ENCODE measurements at places on chromosomes 6 and 20. TPM values are rescaled to one million over a fixed set of nuclear protein-coding genes. Genes with fewer than 3 reads are reported as not detected.

The SRSF12 gene
- 0.08 TPM for total RNA-seq

The C20orf202 gene
- total RNA-seq = not detected

The SDC4 gene
- total RNA-seq = 50.7 TPM

The CAGE1 gene
- total RNA-seq = 0.08 TPM

The MUC21 gene
- not detected for total RNA-seq

The SCRT2 gene
- not detected for total RNA-seq

All from smooth muscle cell of the coronary artery (primary cell).